ENCODE measurements at places on chromosomes 12 and 14.
A peak's percentile ranks its signal among the peaks of the same experiment; 100 is the strongest.

GRCh38 chr12:119096429-119097202 lies 82.1 kb upstream of the HSPB8 start:
- H3K4me3 ChIP-seq: no peak overlapping the region
- no peak overlapping the region for H3K27ac ChIP-seq
- no peak for DNase-seq

GRCh38 chr12:113439606-113440030 lies 17.4 kb downstream of the SDSL start:
- H3K27ac ChIP-seq: no peak overlapping the region
- no peak for DNase-seq
- H3K4me1 ChIP-seq: no peaks in the 10 kb centered on the region
- H3K4me3 ChIP-seq: no peak overlapping the region
- H3K27me3 ChIP-seq: peaks cover 10% of the 10 kb centered on the region

DNA sequence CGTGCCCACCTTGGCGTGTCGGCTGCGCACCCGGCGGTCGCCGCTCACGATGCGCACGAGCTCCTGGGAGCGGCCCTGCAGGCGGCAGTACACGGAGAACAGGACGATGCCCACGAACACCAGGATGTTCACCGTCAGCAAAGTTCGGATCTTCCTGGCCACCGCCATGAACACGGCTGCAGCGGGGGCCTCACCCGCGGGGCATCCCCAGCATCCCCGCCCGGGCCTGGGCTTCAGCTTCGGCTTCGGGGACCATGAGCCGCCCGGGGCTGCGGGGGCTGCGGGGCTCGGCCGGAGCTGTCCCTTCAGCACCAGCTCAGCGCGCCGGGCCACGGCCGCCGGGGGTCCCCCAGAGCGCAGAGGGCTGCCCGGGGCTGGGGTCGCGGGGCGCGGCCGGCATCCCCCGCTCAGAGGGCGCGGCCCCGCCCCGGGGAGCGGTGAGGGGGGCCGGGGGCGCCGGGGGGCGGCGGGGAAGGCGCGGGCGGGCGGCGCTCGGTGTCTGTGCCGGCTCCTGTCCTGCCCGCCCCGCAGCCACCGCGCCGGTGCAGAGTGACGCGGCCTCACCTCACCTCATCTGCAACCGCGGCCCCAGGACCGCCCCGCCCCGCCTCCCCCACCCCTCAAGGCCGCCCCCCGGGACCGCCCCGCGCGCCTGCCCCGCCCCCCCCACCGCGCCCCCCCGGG lies at the start of gene GALNT9:
TSS of gene GALNT9 (minus strand) at position 554 of the 684 bp plus-strand sequence. CDS start at position 168, 386 bp downstream.
- no peaks in the 10 kb centered on the region for H3K36me3 ChIP-seq
- H3K4me3 ChIP-seq: peak within 1 kb of the TSS; percentile 51
- peaks cover 9% of the 10 kb centered on the region for H3K4me1 ChIP-seq
- H3K27ac ChIP-seq: no peak within 1 kb of the TSS
- peaks cover 75% of the 10 kb centered on the region for H3K27me3 ChIP-seq

- peaks cover 8% of the 10 kb centered on the region for H3K36me3 ChIP-seq
- H3K4me3 ChIP-seq: no peak overlapping the region
- no peak for DNase-seq
- peaks cover 13% of the 10 kb centered on the region for H3K4me1 ChIP-seq
- no peaks in the 10 kb centered on the region for H3K27me3 ChIP-seq
These were observed 62.8 kb downstream of the TMCC3 start for GRCh38 chr12:94587266-94588241.

DNA sequence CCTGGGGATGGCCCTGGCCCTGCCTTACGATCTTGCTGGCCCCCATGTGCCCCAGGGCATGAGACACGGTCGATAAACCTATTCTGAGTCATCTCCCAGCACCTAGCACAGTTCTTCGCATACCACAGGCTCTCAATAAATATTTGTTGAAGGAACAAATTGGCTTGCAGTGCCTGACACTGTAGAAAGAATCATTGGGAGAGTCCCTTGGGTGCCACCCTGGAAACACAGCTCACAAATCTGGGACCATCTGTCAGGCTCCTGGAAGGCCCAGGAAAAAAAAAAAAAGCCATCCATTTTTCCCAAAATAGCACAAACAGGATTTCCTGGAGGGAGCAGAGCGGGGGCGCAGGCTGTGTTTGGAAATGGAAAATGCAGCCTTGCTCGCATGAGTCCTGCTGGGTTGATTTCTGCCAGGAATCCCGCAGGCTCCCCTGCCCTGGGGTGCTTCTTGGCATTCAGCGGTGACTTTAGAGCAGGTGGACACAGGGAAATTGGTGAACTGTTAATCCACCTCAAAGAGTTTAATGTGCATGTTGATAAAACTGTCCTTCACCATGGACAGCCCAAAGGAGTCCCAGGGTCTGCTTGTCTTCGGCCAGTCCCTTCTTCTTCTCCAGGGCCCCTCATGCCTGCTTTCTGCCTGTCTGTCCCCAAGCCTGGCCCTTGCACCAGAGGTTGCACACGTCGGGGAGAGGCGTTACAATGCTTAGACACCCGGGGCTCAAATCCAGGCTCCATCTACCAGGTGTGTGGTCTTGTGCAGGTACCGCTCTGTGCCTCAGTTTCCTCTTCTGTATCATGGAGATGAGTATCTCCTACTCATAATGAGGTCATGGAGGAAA lies 106.1 kb upstream of the RFLNA start:
- no peaks in the 10 kb centered on the region for H3K27me3 ChIP-seq
- no peaks in the 10 kb centered on the region for H3K4me1 ChIP-seq
- no peak overlapping the region for H3K4me3 ChIP-seq
- DNase-seq: no peak
- H3K36me3 ChIP-seq: no peaks in the 10 kb centered on the region

DNA sequence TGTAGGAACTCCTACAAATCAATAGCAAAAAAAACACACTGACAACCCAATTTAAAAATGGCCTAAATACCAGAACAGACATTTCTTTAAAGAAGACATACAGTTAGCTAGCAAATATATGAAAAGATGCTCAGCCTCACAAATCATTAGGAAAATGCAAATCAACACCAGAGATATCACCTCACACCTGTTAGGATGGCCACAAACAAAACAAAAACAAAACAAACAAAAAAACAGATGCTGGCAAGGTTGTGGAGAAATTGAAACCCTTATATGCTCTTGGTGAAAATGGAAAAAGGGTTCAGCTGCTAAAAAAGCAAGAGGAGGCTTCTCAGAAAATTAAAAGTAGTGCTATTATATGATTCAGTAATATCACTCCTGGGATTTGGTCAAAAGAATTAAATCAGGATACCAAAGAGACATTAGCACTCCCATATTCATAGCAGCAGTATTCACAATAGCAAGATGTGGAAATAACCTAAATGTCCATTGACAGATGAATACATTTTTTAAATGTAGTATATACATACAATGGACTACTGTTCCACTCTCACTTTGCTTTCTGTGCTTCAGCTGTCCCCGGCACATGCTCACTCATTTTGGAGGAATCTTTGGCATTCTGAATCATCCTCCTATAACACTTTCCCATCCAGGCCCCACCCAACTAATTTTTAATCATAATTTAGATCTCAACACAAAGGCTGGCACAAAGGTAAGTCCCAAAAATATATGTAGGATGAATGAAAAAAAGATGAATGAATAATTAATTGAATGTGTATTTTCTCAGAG lies 99.1 kb downstream of the SYT1 start:
- no peak for DNase-seq
- H3K27ac ChIP-seq: no peak overlapping the region
- no peaks in the 10 kb centered on the region for H3K4me1 ChIP-seq
- H3K4me3 ChIP-seq: no peak overlapping the region
- H3K27me3 ChIP-seq: no peaks in the 10 kb centered on the region
- H3K36me3 ChIP-seq: no peaks in the 10 kb centered on the region

DNA sequence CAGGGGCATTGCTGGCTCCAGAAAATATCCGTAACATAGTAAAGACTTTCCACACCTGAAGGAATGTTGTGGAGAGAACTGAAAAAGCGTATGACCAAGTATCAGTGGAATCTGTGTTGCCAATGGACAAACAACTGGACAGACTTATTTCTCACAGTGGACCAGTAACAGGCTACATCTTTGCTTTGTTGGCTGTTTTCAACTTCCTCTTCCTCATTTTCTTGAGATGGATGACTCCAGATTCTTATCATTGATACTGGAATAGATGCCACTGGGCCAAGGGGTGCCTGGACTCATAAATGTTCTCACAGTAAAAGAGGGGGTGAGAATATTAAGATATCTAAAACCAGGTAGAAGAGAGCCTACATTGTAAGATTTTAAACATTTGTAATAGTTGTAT lies 6.4 kb downstream of the GAS2L3 start:
- H3K4me3 ChIP-seq: no peak overlapping the region
- H3K4me1 ChIP-seq: no peaks in the 10 kb centered on the region
- no peaks in the 10 kb centered on the region for H3K27me3 ChIP-seq
- H3K36me3 ChIP-seq: no peaks in the 10 kb centered on the region

- peak overlapping the region; percentile 99 for H3K27ac ChIP-seq
- H3K4me1 ChIP-seq: peaks cover 43% of the 10 kb centered on the region
- DNase-seq: peak; percentile 54
- no peaks in the 10 kb centered on the region for H3K36me3 ChIP-seq
- no peaks in the 10 kb centered on the region for H3K27me3 ChIP-seq
These were observed 707 bp downstream of the CPSF6 start for GRCh38 chr12:69239922-69240630.

- H3K36me3 ChIP-seq: peaks cover 10% of the 10 kb centered on the region
- H3K27me3 ChIP-seq: no peaks in the 10 kb centered on the region
- no peak for DNase-seq
These were observed 78.1 kb upstream of the GPR68 start for GRCh38 chr14:91322623-91323022.

DNA sequence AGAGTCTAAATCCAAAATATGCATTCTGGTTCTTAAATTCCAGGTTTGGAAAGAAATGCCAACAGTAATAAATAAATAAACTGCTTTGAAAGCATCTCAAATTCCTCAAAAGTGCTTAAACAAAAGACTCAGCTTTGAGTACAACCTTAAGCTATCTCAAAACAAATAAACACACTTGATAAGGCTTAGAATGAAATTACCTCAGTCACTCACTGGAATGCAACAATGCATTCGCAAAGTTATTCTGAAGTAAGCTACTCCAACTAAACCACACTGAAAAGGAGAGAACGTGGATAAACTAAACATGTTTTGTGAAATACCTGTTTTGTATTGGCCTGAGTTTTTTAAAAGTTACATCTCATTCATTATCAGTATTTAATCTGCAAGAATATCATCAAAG lies 1.2 kb downstream of the SPTSSA start:
- no peaks in the 10 kb centered on the region for H3K27me3 ChIP-seq
- no peaks in the 10 kb centered on the region for H3K36me3 ChIP-seq
- H3K4me1 ChIP-seq: peaks cover 16% of the 10 kb centered on the region

DNA sequence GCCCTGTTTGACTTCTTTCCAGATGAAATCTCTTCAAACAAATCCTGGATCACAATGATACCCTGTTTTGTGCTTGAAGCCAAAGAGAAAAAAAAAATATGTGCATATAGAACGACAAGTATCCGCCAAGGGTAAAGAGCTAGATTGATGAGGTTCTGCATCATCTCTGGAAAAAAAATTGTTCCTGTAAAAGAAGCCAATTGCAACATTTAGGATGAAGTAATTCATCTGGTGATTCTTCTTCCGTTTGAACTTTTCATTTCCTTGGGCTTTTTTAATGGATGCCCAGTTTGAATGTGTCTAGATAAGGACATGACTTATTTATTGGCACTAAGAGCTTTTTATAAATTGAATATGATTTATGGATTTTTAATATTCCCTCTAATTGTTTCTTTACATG lies 38.1 kb upstream of the NPAS3 start:
- H3K36me3 ChIP-seq: no peaks in the 10 kb centered on the region
- DNase-seq: no peak
- no peaks in the 10 kb centered on the region for H3K27me3 ChIP-seq
- no peak overlapping the region for H3K27ac ChIP-seq
- H3K4me1 ChIP-seq: peaks cover 3% of the 10 kb centered on the region
- H3K4me3 ChIP-seq: no peak overlapping the region

GRCh38 chr14:106228541-106229158 lies 702.3 kb downstream of the TMEM121 start:
- H3K27me3 ChIP-seq: no peaks in the 10 kb centered on the region
- peaks cover 11% of the 10 kb centered on the region for H3K4me1 ChIP-seq
- H3K4me3 ChIP-seq: no peak overlapping the region
- DNase-seq: no peak
- no peak overlapping the region for H3K27ac ChIP-seq

DNA sequence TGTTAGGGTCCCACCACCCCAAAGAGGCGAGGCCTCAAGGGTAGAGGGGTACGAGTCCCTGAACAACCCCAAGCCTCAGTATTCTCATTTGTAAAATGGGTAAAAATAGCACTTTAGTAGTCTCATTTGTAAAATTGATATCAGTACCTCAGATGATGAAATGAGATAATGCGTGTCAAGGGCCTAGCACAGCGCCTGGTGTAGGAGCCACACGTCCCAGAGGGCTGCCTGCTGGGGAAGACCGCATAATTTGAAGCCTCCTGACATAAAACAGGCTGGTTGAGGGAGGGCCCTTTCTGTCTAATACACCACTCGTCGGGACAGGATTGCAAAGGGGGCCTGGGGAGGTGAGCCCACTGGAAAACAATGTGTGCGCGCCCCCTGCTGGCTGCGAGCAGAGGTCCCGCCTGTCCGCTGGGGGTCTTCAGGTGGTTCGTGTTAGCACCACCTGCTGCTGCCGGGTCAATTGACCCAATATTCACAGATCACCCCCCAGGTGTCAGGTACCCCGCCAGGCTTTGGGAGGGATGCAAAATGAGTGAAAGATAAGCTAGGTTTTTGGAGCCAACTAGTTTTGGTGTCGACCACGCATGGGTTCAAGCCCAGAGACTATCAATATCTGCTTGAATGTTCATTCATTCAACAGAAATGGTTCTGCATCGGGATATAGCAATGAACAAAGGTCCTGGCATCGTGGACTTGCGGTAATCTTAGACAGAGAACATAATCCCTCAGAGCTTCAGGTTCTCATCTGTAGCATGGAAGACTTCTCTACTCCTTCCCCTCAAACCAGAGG lies 24.7 kb upstream of the IRF2BPL start:
- DNase-seq: peak; percentile 85
- H3K4me1 ChIP-seq: peaks cover 8% of the 10 kb centered on the region
- H3K4me3 ChIP-seq: no peak overlapping the region
- no peaks in the 10 kb centered on the region for H3K27me3 ChIP-seq
- H3K36me3 ChIP-seq: no peaks in the 10 kb centered on the region
- H3K27ac ChIP-seq: peak overlapping the region; percentile 64
